ENCODE measurements at places on chromosomes 7 and 10.
A peak's percentile ranks its signal among the peaks of the same experiment; 100 is the strongest.

DNA sequence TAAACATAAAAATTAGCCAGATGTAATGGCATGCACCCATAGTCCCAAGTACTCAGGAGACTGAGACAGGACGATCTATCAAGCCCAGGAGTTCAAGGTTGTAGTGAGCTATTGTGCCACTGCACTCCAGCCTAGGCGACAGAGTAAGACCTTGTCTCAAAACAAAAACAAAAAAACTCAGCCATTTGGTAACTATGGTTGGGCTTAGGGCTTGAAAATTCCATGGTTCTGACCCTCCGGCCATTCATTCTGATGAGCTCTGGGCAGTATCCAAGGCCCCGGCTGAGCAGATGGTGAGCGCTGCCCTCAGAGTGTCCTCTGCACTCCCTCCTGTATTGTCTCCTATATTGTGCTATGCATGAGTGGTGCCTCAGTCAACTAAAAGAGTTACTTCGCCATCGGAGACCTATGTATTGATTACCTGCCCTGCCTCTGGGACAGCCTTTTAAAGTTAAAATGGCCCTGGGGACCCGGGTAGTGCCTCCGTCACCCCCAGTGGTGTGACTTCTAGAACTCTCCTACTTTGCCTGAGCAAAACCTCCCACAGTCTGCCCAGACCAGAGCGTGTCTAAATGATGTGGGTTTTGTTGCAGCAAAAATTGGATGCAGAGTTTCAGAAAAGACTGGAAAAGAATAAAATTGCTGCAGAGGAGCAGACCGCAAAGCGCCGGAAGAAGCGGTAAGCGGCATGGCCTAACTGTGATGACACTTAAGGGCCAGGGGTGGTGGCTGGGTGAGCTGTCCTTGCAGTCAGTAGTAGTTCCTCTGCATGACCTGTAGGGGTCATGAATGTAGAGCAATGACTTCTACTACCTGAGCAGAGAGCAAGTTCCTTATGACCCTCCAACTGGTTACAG is 8.1 kb downstream of the PRKRIP1 start:
- peak; percentile 95 for DNase-seq

- DNase-seq = no peak
These were observed 164.3 kb downstream of the BAMBI start for GRCh38 chr10:28841625-28842024.

DNA sequence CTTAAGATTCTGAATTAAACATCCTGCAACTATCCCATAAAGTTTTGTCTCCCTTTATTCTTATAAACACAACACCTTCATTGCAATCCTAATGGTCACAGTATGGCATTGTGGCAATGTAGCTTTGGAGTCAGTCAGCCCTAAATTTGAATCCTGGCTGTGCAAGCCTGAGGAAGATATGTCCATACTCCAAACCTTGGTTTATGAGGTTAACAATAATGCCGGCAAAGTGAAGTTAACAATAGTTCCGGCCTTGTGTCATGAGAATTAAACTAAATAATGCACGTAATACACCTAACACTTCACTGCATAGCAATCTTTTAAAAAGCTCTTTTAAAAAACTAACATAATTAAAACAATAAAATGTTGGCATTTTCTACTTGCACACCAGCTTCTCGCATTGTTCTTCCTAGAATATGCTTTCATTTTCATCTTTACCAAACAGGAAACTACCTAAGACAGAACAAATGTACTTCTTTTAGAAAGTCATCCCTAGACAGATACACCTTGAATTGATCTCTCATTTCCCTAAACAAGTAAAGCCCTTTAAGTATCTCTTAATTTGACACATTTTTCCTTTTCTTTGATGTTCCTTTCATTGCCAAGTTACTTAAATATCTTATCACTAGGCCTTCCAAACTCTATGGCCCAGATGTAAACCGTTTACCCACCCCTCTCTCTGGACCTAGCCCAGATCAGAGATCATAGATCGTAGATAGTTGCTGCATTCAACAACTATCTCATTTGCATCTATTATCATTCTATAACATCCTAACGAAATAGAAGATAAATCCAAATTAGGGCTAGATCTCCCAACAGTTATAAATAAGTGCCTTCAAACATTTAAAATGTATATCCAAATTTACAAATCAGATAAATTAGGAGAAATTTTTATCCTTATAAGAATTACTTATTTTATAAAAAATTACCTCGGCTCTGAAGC is 66.7 kb downstream of the CREB3L2 start:
- no peak for DNase-seq

DNA sequence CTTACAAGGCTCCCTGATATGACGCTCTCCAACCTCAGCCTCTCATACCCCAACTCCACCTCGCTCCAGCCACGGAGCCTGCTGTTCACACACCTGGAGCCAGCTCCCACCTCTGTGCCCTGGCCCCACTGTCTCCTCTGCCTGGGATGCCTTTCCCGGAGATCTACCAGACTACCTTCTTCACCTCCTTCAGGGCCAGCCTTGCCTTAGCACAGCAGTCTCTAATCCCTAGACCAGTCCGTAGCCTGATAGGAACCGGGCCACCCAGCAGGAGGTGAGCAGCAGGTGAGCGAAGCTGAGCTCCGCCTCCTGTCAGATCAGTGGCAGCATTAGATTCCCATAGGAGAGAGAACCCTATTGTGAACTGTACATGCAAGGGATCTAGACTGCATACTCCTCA is 23.2 kb upstream of the SMURF1 start:
- DNase-seq = no peak

- no peak for DNase-seq
These were observed 179.3 kb upstream of the NEBL start for GRCh38 chr10:21076381-21076780.

DNA sequence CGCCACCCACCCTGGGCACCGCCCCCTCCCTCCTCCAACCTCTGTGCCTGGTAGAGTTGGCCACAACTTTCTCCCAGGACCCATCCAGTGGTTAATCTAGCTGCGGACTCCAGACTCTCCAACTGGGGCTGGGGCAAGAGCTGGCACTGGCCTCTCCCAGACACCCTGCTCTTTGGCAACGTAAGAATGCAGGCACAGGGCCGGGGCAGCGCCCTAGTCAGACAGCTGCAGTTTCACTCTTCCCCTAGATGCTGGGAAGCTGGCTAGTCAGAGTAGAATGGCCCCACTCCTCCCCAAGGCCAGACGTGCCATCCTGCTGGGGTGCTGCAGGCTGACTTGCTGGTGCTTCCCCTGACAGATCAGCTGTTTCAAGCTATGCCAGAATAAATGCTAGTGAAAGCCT is 22.1 kb downstream of the HSPA12A start:
- DNase-seq = no peak

GRCh38 chr7:140242057-140243031 is 65.6 kb upstream of the KDM7A start:
- peak; percentile 74 for DNase-seq

DNA sequence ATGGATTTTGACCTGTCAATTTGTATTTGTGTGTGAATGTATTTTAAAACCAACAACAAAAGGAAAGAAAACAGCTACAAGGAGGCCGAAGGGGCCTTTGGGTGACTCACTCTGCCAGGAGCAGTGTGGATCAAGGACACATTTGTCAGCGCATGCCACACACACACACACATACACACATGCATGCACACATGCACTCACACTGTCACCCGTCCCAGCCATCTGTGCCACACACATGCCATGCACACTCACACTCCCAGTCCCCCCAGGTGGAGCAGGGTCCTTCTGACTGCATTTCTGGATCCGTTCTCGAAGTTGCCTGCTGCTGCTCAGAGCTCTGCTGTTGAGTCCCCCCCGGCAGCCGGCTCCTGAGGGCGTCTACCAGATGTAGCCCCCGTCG is 26.0 kb downstream of the SPOCK2 start:
- no peak for DNase-seq

GRCh38 chr10:6056411-6057135 is 5.6 kb downstream of the IL2RA start:
- no peak for DNase-seq

DNA sequence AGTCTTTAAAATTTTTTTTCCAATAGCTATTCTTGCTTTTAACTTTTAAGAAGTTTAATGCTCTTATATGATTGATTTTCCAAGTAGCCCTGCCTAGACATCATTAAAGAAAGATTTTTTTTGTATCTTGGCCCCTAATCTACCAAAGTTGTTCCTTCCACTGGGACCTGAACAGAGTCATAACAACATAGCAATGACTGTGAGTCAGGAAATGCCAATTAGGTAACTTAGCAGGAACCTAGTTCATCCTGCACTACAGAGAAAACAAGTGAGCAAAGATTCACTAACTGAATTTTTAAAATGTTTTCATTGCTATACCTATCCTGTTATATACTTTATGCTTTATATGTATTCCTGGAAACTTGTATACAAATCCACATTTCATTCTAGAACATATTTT is 284.7 kb downstream of the BICC1 start:
- no peak for DNase-seq

DNA sequence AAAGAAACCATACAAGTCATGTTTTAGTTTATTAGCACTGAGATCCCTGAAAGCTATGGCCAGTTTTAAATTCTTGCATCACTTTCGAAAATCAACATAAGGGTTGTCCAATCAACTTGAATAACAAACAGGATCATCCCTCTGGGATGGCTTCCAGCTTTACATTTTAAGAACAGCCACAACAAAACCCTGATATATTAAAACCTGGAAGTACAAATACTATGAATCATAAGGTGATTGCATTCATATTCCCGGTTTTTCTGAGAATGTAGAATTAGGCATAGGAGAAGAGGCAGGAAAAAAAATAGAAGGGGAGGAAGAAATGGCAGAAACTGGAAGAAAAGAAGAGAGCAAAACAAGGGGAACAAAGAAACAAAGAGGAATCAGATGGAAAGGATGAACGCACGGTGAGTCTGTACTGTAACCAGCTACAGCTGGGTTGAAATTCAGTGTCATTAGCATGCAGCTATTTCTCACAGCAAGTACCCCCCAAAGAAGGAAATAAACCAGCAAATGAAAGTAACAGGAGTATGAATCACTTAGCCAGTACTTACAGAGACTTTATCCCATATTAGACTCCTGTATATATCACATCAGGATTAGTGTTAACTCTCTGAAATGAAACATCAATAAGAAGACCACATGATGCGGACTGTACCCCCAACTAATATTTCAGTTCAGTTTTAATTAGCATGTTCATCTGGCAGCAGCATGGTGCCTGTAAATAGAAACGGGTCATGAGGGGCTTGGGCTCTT is 301.3 kb downstream of the RNLS start:
- peak; percentile 72 for DNase-seq
